Stimulated activated CD4-positive, alpha-beta T cell treated with anti-CD3 and anti-CD28 coated beads, Interleukin-1b, Interleukin-23, amount 100 ng/mL, for 4 hours (primary cell): ENCODE measurements at places on chromosomes 1 and 21.

DNA sequence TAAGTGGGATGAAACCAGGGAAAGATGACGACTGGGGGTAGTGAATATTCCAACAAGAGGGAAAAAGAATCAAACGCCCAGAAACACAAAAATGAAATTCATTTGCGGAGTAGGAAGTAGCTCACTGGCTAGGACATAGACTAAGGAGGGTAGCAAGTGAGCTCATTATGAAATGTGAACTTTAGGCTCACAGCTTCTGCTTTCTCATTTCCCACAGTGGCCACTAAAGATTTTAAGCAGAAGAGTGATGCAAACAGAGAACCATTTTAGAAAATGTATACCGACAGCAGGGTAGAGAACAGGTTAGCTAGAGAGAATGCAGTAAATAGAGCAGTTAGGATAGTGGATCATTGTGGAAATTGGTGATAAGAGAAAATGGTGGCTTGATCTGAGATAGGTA lies 3.5 kb downstream of the CD48 start:
- DNase-seq: no peak

- DNase-seq: no peak
Measured at GRCh38 chr1:21491488-21492355, 17.5 kb upstream of the ALPL start.

GRCh38 chr1:39609618-39610331 lies 29.7 kb downstream of the HEYL start:
- peak; percentile 77 for DNase-seq

DNA sequence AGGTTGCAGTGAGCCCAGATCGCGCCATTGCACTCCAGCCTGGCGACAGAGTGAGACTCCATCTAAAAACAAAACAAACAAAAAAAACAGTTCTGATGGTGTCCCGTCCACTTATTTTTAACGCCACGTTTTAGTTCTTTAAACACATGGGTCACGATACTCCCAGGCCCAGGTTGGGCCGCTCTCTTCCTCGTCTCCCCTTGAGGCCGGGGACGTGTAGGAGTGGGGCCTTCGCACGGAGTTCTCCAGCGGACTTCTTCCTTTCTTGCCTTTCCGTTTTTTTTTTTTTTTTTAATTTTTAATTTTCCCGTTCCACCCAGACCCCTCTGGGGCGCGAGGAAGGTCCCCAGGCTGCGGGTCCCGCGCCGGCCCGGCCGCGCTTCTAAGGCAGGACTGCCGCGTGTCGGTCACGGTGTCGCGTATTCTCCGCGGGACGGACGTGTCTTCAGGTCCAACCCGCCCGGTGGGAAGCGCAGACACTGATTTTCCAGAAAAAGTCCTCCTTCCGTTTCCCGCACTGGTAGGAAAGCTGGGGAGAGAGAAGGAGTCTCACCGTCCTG lies 47.5 kb upstream of the SLC19A1 start:
- DNase-seq: no peak

DNA sequence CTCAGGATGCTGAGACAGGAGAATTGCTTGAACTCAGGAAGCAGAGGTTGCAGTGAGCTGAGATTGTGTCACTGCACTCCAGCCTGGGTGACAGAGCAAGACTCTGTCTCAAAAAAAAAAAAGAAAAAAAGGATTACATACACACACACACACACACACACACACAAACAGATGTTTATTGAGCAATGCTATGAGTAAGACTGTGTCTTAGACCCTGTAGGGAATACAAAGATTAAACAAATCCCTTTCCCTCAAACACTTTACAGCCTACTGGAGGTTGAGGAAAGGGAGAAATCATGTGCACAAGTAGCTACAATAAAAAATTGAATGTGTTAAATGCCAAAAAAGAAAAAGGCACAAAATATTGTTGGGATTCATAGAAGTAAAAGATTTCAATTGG lies 58.1 kb downstream of the RPAP2 start:
- no peak for DNase-seq

- no peak for DNase-seq
Measured at GRCh38 chr21:34052171-34052570, 21.2 kb upstream of the MRPS6 start.

DNA sequence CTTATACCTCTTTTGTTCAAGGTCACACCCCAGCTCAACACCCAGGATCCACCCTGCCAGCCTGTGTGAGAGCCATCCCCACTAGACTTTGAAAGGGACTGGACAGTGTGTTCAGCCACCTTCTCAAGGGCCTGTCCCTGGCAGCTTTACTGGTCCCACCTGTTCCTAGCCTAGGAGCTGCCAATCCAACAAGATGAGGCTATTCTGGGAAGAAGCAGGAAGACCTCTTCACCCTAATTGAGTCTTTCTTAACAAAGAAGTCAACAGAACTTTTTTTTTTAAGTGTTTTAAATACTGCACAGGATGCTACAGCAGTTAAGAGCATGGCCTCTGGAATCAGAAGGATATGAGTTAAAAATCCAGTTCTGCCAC lies 95.8 kb upstream of the HOOK1 start:
- no peak for DNase-seq

DNA sequence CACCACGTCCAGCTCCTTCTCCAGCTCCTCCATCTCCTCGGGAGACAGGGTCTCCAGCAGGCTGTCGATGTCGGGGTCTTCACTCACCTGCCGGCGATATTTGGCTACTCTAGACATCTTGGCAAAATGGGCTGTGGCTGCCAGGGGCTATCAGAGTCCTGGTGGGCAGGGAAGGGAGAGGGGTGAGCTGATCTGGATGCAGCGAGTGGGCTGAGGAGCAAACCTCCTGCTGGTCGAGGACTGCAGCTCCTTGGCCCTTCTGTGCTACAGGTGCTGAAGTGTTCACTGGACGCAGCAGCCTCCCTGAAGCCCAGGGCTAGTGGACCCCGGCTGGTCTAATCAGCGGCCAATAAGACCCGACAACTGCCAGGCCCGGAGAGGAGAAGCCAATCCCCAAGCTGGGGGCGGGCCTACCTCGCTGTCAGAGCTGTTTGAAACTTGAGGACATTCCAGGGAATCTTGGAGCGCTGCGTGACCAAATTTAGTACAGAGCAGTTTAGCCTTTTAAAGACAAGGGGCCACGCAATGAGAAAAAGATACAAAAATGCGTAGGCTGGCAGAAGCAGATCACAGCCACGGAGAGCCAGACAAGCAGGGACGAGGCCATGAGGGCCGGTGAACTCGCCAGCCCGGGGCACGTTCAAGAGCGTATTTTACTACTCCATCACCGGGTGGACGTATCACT lies at the start of gene LMOD1:
Gene LMOD1, minus strand, starts transcription at position 325 of the 685 bp plus-strand sequence. Its CDS starts 208 bp downstream, at position 117.
- no peak for DNase-seq

GRCh38 chr21:43588957-43589356 lies 70.3 kb downstream of the HSF2BP start:
- DNase-seq: no peak

DNA sequence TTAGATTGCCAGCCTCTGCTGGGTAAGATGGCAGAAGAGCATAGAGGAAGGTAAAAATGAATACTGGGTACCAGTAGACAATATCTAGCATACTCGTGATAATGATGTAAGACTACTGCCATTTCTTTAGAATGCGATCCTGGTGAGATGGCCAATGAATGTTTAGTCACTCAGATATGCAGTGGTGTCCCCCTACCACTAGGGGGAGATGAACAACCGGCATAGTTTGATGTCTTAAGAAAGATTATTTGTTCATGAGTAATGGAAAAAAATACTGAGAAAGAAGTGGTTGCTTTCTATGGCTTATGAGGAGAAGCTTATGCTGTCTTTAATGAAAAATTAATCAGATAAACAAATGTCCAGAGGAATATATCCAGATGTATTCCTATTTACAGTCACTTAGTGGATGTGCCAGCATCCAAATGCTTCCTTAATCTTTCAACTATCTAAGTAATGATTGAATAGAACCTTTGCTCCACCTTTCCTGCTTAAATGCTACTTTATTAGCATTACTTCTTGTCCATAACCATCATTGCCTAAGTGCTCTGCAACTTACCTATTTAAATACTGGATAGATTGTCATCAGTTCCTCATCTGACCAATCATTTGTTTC lies 256.6 kb downstream of the ST6GALNAC3 start:
- DNase-seq: peak; percentile 21

- no peak for DNase-seq
Measured at GRCh38 chr1:24570265-24571125, 14.6 kb downstream of the NCMAP start.

DNA sequence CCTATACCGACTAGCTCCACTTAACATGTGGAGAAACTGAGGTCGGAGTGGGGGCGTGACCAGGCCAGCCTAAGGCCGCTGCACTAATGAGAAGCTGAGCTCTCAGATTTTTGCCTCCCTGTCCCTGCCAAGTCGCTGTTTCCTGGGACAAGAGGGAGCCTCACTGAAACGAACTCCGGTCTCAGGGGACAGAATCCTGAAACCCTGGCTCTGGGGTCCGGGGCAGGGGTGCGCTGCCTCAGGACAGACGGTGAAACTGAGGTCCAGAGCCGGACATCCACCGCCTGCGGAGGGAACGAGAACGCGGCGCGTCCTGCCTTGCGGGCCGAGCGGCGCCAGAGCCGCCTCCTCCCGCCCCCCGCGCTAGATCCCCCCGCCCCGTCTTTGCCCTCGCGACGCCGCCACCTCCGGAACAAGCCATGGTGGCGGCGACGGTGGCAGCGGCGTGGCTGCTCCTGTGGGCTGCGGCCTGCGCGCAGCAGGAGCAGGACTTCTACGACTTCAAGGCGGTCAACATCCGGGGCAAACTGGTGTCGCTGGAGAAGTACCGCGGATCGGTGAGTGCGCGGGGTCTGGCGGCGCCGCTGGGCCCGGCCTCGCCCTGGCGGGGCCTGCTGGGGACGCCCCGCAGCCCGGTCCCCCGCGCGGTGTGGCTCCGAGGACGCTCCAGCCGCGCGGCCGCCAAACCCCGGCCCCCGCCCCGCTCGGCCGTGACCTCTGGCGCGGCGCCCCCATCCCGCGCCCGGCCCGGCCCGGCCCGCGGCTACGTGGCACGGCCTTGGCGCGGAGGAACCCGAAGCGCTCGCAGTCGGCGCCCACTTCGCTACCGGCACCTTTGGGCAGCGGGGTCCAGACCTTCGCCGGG lies at the start of gene GPX7:
Gene GPX7, plus strand, starts transcription at position 381 of the 865 bp plus-strand sequence. Its CDS starts 39 bp downstream, at position 420.
- DNase-seq: peak; percentile 28

GRCh38 chr1:162856260-162856659 lies 4.7 kb downstream of the CCDC190 start:
- DNase-seq: no peak
